ENCODE measurements at places on chromosomes 4 and X. TPM values are rescaled to one million over a fixed set of nuclear protein-coding genes. Genes with fewer than 3 reads are reported as not detected.
A peak's percentile ranks its signal among the peaks of the same experiment; 100 is the strongest.

- DNase-seq, result peak; percentile 46
Observed at GRCh38 chr4:184408021-184408683, 66.2 kb downstream of the IRF2 start.

DNA sequence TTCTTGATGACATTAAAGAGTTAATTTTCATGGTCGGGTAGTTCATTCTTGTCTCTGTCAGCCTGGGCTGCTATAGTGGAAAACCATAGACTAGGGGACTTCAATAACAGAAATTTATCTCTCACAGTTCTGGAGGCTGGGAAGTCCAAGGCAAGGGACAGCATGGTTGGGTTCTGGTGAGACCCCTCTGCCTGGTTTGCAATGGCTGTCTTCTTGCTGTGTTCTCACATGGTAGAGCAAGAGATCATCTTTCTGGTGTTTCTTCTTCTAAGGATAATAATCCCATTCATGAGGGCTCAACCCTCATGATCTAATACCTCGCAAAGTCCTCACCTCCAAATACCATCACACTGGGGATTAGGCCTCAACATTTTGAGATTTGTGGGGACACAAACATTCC, 50.1 kb downstream of the RHOH start:
- no peak for DNase-seq

The KIT gene
- polyA plus RNA-seq, result 10.9 TPM

DNA sequence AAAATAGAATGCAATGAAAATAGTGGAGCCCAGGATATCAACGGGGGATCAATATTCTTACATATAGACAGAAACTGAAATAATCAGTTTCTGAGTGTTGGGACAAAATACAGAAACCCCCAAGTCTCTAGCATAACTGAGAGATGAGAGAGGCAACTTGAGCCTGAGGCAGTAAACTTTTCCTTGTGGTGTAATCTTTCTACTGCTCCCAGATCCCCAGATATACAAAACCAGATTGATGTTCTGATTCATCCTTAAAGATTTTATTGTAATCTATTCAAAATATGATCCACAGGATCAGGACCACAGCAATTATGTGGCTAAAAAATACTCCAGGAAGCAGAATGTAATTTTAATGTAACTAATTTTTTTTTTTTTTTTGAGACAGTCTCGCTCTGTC, 2282.6 kb downstream of the ARAP2 start:
- no peak for DNase-seq

The SRPK3 gene
- polyA plus RNA-seq, result 188 TPM

DNA sequence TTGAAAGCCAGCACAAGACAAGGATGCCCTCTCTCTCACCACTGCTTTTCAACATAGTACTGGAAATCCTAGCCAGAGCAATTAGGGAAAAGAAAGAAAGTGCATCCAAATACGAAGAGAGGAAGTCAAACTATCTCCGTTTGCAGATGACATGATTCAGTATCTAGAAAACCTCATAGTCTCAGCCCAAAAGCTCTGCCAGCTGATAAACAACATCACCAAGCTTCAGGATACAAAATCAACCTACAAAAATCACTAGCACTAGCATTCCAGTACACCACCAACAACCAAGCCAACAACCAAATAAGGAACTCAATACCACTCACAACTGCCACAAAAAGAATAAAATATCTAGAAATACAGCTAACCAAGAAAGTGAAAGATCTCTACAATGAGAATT, 38.6 kb downstream of the COX7B2 start:
- DNase-seq, result no peak

Data from muscle of back (tissue), 13 donors.